ENCODE measurements at places on chromosomes 6 and 20.

GRCh38 chr6:80234401-80234800 is 127.9 kb downstream of the BCKDHB start:
- DNase-seq = no peak

- DNase-seq = no peak
These were observed 51.4 kb downstream of the ERMARD start for GRCh38 chr6:169802790-169803189.

- DNase-seq = no peak
These were observed 317.6 kb downstream of the BTBD9 start for GRCh38 chr6:38322138-38322537.

DNA sequence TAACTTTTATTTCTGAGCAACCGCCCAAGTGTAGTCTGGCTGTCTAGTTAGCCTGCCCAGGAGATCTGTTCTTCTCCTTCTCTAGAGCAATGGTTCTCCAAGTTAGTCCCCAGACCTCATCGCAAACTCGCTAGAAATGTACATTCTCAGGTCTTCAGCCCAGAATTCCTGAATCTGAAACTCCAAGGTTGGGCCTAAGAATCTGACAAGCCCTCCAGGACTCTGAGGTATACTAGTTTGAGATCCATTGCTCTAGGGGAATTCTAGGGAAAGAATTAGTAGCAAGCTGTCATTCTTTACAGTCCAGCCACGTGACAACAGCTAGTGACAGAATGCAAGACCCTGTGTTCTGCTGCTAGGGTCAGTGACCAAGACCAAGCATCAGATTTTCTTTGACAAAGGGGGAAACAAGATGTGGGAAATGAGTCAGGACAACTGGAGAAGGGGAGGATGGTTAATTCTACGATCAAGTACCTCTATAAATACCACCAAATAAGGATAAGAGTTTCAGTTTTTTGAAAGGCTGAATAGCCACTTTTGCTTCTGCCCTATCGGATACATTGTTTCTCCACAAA is 5.8 kb downstream of the UBE2V1 start:
- DNase-seq = no peak

GRCh38 chr20:54014293-54014926 is 56.0 kb downstream of the BCAS1 start:
- DNase-seq = no peak

DNA sequence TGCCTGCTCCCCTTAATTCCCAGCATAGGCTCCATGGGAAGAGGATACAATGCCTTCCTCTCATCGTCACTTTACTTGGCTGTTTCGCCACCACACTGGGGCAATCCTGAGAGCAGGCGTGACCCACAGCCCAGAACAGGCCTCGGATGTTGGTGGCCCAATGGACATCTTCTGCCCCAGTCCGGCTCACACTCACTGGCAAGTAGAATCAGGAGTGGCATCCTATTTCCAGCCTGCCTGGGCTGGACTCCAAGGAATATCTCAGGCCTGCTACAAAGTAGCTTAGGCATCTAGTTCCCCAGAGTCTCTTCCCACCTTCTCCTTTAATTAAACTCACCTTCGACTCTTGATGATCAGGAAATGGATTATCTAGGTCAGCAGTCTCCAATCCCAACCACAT is 110.5 kb downstream of the LRFN2 start:
- no peak for DNase-seq

DNA sequence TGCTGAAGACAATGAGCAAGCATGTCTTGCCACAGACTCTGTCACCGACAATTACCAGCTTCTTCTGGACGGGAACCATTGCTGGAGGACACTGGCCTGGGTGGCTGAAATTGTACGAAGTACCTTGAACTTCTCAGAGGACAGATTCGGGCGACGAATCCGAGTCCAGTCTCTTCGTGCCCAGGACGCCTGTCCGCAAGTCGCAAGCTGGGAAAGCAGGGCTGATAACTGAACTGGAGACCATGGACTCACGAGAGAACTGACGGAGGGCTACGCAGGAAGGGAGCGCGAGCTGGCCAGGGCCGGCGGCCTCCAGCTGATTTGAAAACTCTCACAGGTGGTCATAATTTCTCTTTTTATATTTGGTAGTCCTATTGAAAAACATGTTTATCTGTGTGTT is 1229.5 kb upstream of the MAP3K7 start:
- DNase-seq = no peak

DNA sequence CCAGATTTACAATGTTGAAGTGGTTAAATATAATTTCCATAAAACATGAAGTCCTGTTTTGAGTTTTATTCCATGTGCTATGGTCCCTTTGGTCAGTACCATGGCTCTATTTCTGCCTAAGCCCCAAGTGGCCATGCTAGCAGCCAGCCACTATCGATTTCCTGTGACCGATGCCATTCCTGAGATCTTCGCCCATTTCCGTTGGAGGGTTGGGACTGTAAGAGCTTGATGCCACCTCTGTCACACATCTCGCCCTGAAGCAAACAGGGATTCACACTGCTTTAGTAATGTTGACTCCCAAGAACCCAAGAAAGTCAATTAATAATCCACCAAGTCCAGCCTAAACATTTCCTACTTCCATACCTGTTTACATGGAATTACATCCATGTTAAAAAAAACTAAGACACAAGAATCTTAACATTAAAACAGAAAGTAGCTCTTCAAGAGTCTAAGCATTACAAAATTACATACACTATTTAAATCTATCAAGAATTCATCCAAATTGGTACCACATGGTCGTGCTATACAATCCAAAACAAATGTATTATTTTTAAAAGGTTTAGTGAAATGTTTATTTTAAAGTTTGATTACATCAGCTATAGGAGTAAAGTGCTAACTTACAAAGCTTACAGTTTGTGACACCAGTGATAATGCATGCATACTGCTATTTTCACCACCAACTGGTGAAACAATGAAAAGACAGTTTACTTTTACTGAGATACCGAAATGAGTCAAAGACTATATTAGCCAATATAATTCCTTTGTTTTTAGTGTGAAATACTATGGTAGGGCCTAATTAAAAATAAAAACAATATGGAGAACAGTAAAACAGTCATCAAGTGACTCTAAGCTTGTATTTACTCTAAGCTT is 2.5 kb downstream of the RBM39 start:
- DNase-seq = peak; percentile 62

DNA sequence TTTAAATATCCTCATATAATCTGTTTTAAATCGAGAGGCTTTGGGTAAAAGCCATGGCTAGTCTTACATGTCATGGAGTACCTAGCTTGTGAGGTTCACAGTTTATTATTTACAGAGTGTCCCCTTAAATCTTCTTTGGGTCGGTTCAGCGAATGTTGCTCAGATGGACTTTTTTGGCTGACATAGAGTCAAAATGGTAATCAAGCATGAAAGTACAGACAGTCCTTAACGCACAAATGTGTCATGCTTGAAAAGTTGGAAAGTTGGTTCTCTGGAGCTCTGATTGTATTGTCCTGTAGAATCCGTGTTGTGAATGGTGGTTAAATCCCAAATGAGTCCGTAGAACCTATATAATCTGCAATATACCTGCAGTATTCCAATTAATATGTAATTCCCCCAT is 22.0 kb downstream of the PTPN1 start:
- no peak for DNase-seq

GRCh38 chr6:125294036-125294435 is 7.7 kb downstream of the HDDC2 start:
- DNase-seq = no peak

DNA sequence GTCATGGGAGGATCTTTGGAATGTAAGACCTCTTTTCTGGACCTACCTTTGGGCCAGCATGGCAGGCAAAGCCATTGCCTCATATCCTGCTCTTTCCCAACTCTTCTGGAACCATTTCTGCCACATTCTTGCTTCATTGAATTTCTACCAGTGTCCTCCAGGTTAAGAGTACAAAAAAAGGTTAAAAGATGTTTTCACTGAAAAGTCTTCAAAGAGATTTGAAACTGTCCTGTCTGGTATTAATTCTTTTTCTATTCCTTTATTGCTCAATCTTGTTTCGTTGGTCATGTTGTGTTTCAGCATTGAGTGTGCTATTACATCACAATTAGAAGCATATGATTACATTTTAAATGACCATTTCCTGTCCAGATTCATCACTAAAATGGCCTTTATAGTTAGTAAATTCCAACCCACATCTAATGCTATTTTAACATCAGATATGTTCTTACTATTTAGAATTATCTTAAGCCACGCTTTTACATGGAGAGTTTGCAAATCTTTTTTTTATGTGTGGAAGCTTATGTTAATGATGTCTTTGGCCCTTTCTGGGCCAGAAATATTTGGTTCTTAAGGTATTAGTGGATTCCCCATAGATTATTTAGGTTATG is 450.9 kb downstream of the GJA1 start:
- DNase-seq = no peak

GRCh38 chr6:40856271-40856670 is 182.8 kb downstream of the UNC5CL start:
- no peak for DNase-seq

DNA sequence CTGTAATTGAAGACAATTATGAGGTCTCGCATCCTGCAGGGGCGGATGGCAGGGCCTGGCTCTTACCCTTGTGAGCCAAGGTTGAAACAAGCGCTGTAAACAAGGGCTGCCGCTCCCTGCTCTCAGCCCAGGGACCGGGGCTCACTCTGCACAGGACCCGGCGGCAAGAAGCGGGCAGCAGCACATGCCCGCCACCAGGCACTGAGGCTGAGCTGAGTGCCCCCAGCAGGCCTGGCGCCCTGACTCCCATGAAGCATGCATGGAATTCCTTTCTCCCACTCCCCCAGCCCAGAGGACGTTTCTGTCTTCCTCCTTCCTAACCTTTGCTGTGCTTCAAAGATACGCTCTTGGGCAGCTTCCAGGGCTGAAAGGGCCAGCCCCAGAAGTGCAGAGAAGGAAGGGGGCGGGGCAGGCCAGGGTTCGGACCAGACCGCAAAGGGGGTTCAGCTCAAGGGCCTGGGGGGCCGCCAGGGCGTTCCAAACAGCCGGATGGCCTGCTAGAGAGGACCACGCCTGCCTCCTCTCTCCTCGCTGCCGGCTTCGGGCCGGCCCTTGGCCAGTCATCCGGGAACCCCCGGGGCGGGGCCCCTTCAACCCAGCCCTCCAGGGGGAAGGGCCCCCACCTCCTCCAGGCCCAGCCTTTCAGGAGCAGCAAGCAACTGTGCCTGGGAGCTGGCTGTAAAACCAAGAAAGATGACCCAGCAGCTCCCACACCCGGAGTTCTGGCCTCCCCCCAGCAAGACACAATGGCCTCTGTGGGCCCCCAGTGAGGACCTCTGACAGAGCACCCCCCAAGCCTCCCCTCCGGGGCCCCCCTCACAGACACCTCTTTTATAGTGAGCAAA is 109.9 kb downstream of the NOL4L start:
- DNase-seq = no peak

- no peak for DNase-seq
These were observed 10.6 kb downstream of the MYLK2 start for GRCh38 chr20:31829731-31830130.

- no peak for DNase-seq
These were observed 532.1 kb upstream of the CHD6 start for GRCh38 chr20:42150230-42150629.

GRCh38 chr20:64196309-64196708 is 32.1 kb downstream of the MYT1 start:
- no peak for DNase-seq

DNA sequence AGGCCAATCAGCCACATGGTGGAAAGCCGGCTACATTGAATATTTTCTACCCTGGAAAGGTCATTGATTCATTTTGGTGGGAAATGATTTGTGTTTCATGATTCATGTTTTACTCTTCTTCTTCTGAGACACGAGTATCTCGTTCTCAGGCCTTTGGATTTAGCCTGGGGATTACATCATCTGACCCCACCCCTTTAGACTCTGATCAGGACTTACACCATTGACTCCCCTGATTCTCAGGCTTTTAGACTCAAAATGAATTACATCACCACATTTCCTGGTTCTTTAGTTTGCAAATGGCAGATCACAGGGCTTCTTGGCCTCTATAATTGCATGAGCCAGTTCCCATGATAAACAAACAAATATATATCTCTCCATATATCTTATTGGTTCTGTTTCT is 228.8 kb downstream of the ADGRG6 start:
- no peak for DNase-seq

All from activated CD4-positive, alpha-beta T cell treated with anti-CD3 and anti-CD28 coated beads, Interleukin-2, amount 50 U/mL, for 16 hours (primary cell).